Fibroblast of skin of scalp (primary cell): ENCODE measurements at places on chromosomes 5 and 9.

DNA sequence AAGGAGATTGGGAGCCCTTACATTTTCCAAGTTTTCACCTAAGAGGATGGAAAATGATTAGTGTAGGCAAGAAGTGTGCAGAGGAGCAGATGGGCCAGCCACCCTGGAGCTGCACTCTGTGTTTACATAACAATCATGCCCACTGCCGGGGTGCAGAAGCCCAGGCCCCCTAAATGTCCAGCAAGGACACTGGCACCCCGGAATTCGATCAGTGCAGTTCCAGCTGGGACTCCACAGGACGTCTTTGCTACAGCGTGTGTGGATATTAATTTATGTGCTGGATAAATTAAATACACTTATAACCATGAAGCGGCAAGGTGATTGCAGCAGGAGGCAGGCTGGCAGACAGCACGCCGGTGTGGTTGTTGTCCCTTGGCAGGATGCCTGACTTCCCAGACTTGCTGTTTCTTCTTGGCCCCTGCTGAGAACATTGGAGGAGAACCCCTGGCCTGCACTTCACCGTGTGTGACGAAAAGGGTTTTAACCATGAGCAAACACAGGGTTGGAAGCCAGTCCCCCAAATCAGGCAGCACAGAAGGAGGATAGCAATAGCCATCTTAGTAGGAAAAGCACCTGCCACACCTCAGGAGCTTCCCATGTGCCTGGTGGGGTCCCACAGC is 73.7 kb downstream of the GADD45G start:
- no peak for DNase-seq

- peak; percentile 97 for DNase-seq
These were observed 202.7 kb upstream of the CDKN2B start for GRCh38 chr9:22211588-22212360.

GRCh38 chr5:163362840-163363371 is 74.5 kb upstream of the CCNG1 start:
- DNase-seq, result no peak

DNA sequence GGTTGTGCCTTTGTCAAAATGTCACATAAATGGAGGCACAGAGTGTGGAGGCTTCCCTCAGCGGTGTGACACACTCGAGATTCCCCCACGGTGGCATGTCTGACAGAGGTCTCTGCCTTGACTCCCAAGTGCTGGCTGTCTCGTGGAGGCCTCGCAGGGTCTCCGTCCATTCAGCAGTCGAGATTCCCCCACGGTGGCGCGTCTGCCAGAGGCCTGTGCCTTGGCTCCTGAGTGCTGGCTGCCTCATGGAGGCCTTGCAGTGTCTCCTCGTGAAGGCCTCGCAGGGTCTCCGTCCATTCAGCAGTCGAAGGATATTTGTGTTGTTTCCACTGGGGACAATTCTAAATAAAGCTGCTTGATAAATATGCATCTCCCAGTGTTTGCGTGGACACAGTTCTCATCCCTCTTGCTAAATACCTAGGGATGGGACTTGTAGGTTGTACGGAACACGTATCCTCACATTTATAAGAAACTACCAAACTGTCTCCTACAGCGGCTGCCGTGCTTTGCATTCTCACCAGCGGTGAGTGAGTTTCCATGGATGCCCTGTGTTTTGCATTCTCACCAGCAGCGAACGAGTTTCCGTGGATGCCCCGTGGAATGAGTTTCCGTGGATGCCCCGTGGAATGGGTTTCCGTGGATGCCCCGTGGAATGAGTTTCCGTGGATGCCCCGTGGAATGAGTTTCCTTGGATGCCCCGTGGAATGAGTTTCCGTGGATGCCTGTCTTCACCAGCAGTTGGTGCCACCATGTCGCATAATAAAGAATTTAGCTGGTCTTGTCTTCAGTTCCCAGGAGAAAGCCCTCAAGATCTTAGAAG is 25.8 kb downstream of the PNPLA7 start:
- DNase-seq, result no peak

DNA sequence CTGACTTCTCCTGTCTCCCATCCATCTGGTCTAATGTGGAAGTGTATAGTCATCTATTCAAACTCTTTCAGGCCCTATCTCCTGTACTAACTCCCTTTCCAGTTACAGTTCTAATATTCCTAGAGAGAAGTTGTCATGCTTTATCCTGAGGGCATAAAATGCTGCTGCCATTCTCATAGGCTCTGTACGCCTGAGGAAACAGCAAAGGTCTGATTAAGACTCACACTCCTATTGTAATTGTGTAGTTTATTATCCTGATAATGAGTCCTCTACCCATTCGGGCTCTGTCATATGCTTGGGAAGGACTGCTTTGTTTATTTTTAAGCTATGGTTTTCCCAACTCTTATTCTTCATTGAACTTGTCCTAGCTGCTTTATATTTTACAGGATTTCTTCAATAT is 290.4 kb downstream of the TMEM38B start:
- no peak for DNase-seq

- DNase-seq, result no peak
These were observed 135.1 kb upstream of the ERCC6L2 start for GRCh38 chr9:95740217-95741004.

DNA sequence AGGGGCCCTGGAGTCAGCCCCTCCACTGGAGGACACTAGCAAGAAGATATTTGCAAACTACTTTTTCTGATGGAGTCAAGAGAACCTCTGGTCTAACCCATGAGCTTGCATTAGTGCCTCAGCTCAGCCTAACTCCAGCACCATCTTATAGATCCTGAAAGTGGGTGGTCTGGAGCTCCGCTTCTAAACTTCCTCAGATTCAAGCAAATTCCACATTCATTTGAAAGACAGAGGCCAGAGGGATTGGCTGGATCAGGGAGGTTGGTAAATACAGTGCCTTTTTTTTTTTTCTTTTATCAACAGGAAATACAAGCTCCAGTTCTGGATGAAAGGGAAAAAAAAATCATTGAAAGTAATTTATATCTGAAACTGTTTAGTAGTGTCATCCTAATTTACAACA is 99.9 kb downstream of the ENC1 start:
- no peak for DNase-seq

GRCh38 chr5:74156728-74157383 is 483.7 kb downstream of the ENC1 start:
- DNase-seq, result no peak

DNA sequence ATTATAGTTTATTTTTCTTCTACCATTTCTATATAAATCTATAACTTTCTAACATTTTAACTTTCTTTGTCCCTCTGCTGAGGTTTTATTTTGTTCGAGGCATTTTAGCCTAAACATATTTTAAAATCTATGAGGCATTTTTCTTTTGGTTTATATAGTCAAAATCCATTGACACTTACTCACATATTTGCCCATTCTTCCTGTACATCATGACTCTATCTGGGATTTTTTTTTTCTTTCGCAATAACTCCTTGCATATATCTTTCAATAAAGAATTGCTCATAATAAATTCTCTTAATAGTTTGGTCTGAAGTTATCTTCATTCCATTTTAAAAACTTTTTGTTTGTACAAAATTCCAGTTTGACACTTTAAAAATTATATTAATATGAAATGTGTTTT is 632.3 kb downstream of the TLE4 start:
- peak; percentile 77 for DNase-seq

GRCh38 chr9:92312887-92313623 is 12.1 kb downstream of the NOL8 start:
- no peak for DNase-seq

DNA sequence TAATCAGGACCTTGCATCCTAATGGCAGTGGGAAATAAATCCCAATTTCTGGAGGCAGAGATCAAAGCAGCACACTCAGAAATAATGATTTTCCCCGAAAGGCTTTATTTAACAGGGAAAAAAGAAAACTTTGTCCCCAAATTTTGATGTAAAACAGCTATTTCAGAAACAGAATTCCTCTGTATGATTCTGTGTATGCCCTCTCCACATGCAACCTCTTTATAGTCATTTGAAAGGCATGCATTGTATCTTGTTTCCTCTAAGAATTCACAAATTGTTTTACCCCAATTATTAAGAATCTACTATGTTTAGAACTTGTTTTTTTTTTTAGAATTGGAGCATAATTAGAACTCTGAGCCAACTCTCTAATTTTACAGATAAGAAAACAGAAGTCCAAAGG is 2.7 kb upstream of the PTAR1 start:
- peak; percentile 50 for DNase-seq

DNA sequence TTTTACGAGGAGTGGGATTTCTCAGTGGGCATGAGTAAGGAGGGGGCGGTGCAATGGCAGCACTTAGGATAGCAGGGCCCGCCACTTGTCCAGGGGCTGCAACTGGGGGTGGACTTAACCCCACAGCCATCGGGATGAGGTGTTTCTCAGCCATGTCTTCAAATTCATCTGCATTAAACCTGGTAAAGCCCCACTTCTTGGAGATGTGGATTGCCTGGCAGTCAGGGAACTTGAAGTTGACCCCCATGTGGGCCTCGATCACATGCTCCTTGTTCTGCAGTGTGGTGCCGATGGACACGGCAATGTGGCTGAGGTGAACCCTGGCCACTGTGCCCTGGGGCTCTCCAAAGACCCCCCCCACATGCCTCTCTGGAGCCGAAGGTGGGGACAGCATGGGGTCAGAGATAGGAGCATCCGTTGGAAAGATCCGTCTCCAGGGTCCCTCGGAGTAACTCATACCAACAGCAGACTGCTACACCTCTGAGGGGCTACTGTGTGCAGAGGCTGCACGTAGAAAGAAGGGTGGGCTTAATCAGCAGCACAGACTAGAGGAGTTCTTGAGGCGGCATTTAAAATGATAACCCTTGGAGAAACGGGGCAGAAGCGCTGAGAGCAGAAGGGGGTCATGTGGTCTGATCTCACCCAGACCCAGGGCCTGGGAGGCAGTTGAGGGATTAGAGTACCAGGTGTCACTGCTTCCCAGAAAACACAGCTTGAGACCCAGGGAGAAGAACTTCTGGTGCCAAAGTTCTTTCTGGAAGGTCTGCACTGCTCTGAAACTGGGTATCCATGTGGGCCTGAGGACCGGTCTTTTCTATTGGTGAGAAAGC is 141.4 kb downstream of the MTX3 start:
- DNase-seq, result no peak

DNA sequence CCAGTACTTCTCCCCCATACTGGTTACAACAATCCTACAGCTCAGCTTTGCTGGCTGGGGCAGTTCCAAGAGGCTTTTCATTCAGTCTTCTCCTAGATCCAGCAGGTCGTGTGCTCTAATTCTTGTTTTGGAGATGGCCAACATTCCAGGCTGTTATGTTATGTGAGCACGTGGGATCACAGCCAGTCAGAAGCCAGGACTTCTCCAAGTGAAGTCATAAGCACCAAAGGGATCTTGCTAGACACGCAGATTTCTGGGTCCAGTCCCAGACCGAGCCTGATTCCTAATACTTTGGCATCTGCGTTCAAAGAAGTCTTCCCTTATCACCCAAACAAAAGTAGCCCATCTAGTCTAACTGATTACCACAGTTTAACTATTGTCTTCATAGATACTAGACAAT is 1.4 kb upstream of the LARP1 start:
- peak; percentile 92 for DNase-seq

GRCh38 chr9:137141050-137141810 is 2.3 kb downstream of the GRIN1 start:
- no peak for DNase-seq

- no peak for DNase-seq
These were observed 87.6 kb upstream of the COL5A1 start for GRCh38 chr9:134553996-134554372.

DNA sequence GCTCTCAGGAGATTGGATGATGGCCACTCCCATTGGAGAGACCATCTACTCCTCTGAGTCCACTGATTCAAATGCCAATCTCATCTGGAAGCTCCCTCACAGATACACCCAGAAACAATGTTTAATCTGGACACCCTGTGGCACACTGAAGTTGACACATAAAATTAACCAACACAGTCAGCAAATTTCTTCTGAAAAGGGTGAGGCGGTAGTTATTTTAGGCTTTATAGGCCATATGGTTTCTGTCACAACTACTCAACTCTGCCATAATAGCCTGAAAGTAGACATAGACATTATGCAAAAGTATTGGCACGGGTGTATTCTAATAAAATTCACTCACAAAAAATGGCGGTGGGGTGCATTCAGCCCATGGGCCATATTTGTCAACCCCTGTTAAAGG is 244.5 kb upstream of the VLDLR start:
- DNase-seq, result no peak

- no peak for DNase-seq
These were observed 27.9 kb downstream of the NFX1 start for GRCh38 chr9:33318225-33318624.

DNA sequence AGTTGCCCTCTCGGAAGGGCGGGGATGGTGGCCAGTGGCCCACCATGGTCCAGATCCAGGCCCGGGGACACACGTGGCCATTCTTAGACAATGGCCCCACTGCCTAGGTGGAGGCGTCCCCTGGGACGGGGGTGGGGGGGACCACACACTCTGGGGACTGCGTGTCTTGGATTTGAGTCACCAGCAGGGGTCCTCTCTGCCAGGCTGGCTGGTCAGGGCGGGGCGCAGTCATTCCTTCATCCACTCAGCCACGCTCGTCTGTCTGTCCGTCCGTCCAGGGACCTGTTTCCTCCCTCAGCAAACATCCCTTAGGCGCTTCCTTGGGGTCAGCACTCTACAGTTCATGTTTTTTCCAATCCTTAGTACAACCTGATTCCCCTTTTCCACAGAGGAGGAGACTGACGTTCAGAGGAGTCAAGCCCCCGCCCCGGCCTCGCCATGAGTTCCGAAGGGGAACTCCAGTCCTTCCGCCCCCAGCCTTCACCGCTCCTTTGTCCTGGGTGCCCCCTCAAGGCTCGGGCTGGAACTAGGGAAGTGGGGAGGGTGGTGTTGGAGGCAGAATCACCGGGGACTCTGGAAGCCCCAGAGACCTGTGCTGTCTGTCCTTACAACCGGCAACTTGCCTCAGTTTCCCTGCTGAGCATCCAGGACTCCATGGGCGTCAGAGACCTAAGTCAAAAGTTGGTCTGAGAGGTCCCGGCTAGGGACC is 276.6 kb upstream of the MVB12B start:
- no peak for DNase-seq

GRCh38 chr5:131381021-131381420 is 117.2 kb downstream of the CDC42SE2 start:
- DNase-seq, result no peak

DNA sequence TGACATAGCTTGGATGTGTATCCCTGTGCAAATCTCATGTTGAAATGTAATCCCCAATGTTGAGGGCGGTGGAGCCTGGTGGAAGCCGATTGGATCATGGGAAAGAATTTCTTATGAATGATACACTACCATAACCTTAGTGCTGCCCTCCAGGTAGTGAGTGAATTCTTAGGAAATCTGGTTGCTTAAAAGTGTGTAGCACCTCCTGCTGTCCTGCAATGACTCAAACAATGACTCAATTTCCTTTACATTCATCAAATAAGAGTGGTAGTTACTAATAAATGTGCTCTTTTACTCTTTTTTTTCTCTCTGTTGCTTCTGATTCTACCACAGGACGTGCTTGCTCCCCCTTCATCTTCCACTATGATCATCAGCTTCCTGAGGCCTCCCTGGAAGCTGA is 1696.0 kb upstream of the CDH9 start:
- DNase-seq, result no peak

- DNase-seq, result no peak
These were observed 170.7 kb upstream of the ZNF618 start for GRCh38 chr9:113705306-113705927.

DNA sequence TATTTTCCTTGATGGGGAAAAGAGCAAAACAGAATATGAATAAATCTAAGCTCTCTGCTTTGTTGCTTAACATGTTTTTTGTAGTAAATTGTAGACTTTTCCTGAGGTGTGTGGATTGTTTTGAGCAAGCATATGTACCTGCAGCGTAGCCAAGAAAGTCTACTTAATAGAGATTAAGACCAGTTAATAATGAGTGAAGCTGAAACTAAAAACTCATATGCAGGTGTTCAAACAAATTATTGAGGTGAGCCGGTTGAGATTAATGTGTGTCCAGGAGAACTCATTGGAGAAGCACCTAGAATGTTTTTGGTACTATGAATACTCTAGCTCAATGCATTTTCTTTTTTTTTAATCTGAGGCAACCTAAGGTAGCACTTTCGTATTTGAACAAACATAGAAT is 49.2 kb downstream of the COX7C start:
- no peak for DNase-seq
